Activated T-cell treated with anti-CD3 and anti-CD28 coated beads, Interleukin-2, amount 50 U/mL, for 24 hours (primary cell): ENCODE measurements at places on chromosomes 1 and 21.
A peak's percentile ranks its signal among the peaks of the same experiment; 100 is the strongest.

DNA sequence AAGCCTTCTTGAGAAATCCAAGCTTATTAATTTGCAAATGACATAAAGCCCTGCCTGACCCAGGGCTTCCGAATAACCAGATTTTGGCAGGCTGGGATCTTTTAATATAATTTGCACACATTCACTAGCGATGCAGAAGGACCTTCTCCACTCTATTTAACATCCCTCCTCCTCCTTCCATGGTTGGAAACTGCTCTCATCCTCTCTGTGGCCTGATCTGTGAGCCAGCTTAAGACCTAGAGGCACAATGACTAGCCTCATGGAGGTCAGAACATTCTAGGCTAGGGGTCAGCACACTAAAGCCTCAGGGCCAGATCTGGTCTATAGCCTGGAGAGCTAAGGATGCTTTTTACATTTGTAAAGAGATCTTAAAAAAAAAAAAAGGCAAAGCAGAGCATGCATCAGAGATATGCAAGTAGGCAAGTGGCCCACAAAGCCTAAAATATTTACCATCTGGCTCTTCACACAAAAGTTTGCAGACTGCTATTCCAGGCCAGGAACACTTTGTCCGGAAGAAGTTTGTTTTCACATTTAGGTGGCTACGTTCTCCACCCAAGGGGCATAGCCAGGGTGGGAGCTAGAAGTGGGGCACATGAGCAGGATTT lies 138.2 kb upstream of the HMGB4 start:
- DNase-seq, result no peak

DNA sequence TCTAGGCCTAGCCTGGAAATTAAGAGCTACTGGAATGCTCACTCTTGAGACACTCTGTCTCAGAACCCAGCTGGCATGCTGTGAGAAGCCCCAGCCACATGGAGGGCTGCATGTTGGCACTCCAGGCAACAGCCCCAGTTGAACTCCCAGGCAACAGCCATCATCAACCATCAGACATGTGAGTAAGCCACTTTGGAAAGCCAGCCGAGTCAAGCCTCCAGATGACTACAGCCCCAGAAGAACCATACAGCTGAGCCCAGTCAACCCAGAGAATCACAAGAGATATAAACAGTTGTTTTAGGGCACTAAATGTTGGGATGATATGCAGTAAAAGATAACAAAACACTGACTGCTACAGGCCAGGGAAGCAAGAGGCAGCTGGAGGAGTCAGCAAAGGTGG lies 17.7 kb upstream of the MAN1C1 start:
- no peak for DNase-seq

GRCh38 chr1:178500936-178501554 lies 4.3 kb upstream of the CLEC20A start:
- no peak for DNase-seq

DNA sequence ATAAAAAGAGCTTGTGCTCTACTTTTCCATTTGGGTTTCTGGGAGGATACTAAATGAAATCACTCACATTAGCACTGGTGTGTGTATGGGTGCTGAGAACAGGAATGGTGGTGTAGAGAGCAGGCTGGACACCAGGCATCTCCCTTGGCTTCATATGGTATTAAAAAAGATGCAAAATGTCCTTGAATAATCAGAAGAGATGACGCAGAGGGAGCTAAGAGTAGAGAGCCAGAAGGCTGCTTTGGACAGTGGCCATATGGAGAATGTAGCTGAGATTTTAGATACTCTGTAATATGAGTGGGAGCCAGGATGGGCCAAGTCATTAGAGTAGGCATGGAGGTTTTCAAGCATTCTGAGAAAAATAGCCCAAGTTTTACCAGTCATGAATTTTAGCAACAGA lies 112.3 kb upstream of the ZRANB2 start:
- no peak for DNase-seq

GRCh38 chr1:14228677-14229076 lies 369.8 kb upstream of the KAZN start:
- DNase-seq, result no peak

- DNase-seq, result no peak
Measured at GRCh38 chr1:19450811-19451515, 34.4 kb downstream of the CAPZB start.

DNA sequence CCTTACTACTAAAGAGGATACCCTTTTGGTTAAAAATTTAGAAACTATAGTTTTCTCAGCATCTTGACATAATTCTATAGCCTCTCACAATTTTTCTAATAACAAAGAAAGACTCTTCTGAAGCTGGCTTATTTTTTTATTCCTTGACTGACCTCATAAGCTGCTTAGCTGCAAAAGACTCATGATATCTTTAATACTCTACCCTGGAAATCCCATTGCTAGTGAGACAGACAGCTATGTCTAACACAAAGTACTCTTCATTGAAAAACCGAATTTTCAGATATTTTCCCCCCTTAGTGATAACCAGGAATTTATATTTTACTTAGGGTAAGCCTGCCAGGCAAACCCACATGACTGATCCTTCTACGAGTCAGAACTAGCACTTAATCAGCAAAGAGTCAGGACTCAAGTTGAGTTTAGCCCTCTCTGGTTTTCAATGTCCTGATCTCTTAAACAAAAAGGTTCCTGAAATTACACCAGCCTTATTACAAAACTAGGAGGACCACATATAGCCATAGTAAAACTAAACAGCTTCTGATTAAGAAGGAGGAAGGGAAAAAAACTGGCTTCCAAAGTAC lies 56.9 kb downstream of the ENAH start:
- no peak for DNase-seq

DNA sequence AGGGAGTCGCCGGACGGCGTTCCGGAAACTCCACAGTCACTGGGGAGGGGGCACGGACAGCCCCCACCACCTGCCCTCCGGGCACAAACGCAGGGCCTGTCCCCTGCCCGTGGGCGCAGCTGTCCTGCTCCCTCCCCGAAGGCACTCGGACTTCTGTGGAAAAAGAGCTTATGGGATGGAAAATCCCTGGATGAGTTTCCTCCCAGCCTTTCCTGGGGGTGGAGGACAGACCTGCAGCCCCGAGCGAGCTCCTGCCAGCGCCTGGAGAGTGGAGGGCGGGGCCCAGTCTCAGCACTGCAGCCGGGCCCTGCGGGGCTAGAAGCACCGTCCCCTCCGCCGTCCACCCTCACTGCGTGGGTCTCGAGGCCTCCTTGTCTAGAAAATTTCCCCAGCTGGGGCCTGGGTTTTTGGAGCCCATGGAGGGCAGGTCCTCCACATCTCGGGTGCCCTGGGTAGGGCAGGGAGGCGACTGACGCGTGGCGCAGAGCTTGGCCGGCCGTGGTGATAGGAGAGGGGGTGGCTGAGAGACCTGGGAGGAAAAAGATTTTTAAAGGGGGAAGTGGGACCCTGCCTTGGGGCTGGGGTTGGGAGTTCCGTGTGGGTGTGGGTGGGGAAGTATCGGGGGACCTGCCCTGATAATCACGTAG lies 6.4 kb upstream of the COL6A1 start:
- peak; percentile 40 for DNase-seq

DNA sequence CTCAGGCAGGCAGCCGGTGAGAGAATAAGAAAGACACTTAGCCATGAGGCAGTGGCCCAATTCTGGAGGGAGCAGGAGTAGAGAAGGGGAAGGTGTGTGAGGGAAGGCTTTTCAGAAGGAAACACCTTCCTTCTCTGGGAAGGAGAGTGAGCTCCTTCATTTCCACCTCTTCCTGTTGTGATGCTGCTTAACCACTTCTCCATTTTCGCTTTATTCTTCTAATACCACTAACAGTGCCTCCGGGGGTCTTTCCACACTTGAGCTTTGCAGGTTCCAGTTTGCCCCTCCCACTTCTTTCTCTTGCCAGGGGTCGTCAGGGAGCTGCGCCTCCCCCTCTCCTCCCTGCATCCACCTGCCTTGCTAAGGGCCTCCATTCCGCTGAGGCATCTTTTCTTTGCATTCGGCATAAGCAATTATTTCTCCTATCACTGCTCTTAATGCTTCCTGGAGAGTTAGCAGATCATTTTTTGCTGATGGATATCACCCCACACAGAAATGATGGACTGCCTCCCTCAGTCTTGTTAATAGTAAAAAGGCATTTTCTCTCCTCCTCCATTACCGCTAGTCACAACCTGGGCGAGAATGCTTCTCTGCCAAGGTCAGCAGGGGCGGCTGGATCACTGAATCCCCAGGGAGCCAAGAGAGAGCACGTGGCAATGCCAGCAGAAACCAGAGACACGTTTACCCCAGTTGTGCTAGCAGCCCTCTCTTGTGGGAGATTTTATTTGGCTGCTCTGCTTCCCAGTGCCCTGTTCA lies 74.8 kb downstream of the ELAVL4 start:
- DNase-seq, result no peak

- DNase-seq, result no peak
Measured at GRCh38 chr21:34519016-34519415, 7.0 kb upstream of the KCNE1 start.

GRCh38 chr1:71836904-71837303 lies 445.4 kb downstream of the NEGR1 start:
- no peak for DNase-seq

DNA sequence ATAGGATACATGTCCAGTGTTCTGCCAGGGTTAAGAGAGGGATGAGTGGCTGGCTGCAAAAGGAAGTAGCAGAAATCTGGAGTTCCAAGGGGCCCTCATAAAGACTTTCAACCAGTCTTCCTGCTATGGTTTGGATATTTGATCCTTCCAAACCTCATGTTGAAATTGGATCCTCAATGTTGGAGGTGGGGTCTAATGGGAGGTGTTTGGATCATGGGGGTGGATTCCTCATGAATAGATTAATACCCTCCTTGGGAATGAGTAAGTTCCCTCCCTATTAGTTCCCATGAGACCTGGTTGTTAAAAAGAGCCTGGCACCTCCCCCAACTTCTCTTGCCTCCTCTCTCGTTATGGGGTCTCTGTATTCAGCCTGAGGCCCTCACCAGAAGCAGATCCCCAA lies 10.1 kb upstream of the GNG12 start:
- DNase-seq, result no peak

DNA sequence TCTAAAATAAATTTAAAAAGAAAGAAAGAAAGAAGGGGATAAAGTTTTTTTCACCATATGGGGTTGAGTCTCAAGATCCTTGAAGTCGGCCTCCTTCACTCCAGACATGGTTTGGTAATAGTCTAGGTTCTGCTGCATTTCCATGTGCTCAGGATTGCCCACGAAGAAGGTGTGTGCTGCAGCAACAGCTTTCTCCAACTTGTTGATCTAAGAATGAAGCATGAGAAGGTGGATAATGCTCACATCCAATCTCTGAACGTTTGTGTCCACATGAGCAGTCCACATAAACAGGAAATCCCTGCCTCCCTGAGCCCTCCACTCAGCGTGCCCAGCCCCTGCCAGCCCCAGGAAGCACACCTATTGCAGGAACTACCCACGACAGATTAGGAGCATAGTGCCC lies 4.6 kb downstream of the P3H1 start:
- no peak for DNase-seq

DNA sequence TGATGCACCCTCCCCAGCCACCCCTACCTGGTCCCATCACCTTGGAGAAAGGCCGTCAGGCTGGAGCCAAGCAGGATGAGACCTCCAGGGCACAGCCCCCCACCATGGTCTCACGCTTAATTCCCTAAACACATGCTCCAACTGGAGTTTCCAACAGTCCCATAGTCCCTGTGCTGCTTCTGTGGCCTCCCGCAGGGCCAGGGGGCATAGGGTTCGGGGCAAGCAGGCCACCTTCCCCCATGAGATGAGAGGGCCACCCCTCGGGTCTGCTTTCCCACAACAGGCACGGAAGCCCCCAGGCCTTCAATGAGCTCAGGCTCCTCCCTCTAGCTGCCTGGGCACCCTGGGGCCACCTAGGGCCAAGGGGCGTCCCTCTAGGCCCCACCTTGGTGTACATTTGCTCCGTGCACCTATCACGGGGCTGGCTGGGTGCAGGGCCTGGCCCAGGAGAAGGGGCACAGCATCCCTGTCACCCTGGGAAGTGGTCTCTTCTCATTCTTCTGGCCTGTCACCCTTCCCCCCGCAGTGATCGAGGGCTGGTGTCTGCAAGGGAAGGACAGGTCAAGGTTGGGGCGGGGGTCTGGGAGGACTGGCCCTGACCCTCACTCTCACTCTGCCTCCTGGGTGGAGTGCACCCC lies 42.4 kb downstream of the TRIM11 start:
- no peak for DNase-seq

GRCh38 chr1:167752219-167752985 lies 30.6 kb downstream of the MPZL1 start:
- no peak for DNase-seq

GRCh38 chr1:161721738-161722343 lies 497 bp downstream of the FCRLB start:
- DNase-seq, result no peak

GRCh38 chr1:221884821-221885220 lies 142.9 kb upstream of the DUSP10 start:
- DNase-seq, result no peak

GRCh38 chr1:3341236-3341994 lies 113.0 kb upstream of the ARHGEF16 start:
- DNase-seq, result no peak

DNA sequence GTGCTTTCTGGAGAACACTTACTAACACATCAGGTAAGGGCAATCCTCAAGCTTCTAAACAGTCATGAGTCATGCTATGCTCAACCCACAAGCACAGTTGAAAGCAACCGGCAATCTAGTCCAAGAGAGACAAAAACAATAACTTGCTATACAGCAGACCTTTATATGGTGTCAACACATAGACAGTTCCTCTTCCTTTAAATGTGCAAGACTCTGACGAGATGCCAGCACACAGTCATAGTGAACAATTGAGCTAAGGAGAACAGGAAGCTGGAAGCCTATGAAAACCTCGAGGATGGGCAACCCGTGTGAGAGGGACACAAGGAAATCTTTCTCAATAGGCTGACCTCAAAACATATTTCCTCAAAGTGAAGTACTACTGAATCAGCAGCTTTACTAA lies 5.3 kb downstream of the ADIPOR1 start:
- no peak for DNase-seq

- no peak for DNase-seq
Measured at GRCh38 chr1:9281071-9281827, 11.4 kb upstream of the SPSB1 start.

DNA sequence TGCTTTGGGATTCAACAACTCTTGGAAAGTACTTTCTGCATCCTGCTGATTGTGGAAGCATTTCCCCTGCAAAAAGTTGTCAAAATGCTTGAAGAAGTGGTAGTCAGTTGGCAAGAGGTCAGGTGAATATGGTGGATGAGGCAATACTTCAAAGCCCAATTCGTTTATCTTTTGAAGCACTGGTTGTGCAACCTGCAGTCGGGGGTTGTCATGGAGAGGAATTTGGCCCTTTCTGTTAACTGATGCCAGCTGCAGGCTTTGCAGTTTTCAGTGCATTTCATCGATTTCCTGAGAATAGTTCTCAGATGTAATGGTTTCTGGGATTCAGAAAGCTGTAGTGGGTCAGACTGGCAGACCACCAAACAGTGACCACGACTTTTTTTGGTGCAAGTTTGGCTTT lies 47.6 kb upstream of the GJA5 start:
- DNase-seq, result no peak

- DNase-seq, result no peak
Measured at GRCh38 chr1:117815926-117816325, 113.5 kb downstream of the GDAP2 start.

GRCh38 chr1:42931911-42932422 lies 26.7 kb downstream of the SLC2A1 start:
- DNase-seq, result peak; percentile 83
